ENCODE measurements at places on chromosomes 6 and 20.
A peak's percentile ranks its signal among the peaks of the same experiment; 100 is the strongest.

GRCh38 chr6:32087574-32088486 is 21.3 kb downstream of the TNXB start:
- peak; percentile 81 for DNase-seq

DNA sequence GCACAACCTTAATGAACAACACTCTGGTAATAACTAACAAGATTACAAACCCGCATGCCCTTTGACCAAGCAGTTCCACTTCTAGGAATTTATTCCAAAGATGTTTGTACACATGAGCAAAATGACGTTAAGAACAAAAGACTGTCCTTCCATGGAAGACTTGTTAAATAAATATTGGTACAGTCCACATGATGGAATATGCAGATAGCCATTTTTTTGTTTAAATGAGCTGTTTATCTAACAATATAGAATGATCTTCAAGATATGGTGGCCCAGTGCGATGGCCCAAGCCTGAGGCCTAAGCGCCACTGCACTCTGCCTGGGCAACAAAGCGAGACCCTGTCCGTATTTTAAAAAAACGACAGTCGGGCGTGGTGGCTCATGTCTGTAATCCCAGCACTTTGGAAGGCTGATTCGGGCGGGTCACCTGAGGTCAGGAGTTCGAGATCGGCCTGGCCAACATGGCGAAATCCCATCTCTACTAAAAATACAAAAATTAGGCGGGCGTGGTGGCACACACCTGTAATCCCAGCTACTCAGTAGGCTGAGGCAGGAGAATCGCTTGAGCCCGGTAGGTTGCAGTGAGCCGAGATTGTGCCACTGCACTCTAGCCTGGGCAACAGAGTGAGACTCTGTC is 7.4 kb upstream of the AHCY start:
- DNase-seq, result no peak

- no peak for DNase-seq
These were observed 228.0 kb downstream of the DLL1 start for GRCh38 chr6:170062915-170063241.

DNA sequence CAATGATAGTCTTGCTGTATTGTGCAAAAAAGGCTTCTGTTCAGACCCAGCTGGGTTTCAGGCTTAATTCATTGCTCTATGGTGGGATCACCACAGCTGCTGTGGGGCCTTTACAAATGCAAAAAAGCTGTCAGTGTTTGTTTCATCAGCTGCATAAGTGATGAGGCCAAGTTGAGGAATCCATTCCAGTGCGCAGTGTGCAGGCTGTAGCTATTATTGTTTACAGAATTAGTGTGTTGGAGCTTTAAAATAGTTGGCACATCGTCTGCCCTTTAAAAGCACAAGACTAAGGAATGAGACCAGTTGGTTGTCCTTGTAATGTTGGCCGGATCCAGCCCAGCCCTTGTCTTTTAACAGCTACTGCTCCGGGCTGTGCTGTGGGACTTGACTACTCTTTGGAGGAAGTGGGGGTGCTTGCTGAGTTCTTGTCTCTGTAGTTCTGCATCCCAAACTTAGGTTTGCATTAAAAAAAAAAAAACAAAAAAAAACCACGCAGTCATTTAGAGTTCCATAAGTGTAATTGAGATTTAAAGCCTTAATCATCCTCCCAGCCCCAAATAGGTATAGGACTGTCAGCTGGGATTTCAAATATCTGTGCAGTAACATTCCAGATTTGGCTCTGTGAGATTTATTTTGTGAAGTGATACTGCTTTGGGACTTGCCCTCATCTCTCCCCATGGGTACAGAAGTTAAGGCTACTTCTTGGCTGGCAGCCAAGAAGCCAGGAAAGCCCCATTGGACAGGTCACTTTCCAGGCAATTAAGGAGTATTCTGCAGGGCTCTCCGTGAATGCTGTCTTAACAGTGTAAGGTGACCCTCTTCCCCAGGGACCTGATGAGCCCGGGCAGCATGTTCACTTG is 19.3 kb downstream of the JARID2 start:
- DNase-seq, result no peak

DNA sequence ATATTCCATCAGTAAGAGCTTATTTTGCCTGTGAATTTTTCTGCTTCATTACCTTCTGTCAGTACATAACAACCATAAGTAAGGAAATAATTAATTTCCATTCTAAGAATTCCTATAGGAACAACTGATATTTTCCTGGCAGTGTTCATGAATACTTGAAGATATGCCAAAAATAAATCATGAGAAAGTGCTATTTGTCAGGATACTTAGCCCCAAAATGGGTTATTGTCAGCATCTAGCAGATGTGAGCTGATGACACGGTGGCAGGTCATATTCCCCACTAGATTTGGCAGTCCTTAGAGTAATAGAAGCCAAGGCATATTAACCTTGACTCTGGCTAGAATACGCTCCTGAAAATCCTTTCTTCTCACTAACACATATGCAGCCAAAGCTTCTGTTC is 43.2 kb upstream of the CRISP1 start:
- no peak for DNase-seq

DNA sequence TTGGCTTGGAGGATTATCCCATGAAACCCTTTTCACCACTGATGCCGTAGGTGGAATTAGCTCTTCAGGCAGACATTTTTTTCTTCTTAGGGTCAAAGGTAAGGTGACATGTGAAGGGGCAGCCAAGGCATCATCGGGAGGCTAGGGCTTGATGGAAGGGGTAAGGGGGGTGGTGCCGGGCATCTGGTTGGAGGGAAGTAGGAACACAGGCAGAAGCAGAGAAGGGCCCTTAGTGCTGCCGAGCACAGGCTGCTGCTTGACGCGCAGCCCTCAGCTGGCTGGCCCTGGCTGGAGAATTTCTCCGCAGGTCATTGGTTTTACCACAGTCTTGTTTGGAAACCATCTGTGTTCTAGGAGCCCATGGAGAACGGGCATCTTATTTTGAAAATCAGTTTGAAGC is 54.7 kb downstream of the TRAF3IP2 start:
- DNase-seq, result no peak

GRCh38 chr6:133806382-133807140 is 82.4 kb upstream of the TCF21 start:
- DNase-seq, result no peak

DNA sequence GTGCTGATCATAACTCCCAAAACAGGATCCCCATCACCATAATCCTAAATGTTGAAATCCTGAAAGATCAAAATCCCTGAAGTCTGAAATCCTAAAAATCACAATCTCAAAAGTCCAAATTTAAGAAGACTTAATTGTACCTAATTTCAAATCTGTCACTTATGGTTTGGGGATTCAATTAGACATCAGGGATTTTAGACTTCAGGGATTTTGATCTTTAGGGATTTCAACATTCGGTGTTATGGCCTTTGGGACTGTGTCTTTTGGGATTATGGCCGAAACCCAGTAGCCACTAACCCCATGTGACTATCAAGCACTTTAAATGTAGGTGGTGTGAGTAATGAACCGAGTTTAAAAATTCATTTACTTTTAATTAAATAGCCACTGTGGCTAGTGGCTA is 21.7 kb upstream of the AVP start:
- DNase-seq, result no peak

GRCh38 chr6:25463441-25463840 is 184.3 kb downstream of the CARMIL1 start:
- no peak for DNase-seq

DNA sequence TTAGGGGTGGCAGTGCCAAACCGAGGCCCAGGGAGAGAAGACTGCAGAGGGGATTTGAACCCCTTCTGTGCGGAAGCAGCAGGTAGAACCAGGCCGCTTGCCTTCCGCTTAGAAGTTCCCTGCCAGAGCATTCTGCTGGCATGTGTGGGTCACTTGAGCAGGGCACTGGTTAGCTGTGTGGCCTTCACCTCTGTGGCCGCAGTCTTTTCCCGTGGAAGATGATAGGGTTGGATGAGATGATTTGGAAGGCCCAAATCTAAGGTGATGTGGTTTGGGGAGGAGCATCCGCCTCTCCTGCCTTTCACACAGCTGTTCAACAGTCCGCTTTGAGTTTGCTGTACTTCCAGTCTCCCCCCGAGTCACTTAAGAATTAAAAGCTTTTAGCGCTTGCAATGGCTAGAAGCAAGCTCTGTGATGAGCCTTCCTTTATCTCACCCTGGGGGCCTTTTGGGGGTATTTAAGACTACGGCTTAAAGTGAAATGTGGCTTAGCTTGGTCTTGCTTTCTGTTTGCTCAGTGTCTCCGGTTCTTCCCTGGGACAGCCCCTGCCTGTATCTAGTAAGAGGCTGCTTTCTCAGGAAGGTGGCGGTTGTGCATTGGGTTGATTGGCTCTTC is 743 bp downstream of the CMTR1 start:
- peak; percentile 67 for DNase-seq

- no peak for DNase-seq
These were observed 89.4 kb upstream of the ATXN1 start for GRCh38 chr6:16850681-16851026.

DNA sequence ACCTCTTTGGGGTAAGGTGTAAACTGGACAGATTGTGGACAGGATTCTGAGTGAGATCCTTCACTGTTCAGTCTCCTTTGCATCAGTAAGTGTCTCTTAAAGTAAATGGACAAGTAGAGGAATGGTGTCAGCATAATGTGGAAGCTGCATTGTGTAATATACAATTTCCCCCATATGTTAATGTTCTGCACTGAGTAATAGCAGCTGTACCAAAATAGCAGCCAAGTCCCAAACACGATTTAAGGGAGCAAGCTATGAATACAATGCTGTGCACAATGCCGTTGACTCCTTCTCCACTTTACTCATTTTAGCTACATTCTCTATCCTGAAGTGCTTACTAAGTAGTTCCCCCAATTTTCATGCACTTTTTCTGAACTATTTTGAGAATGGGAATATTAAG is 21.1 kb upstream of the TRIM26 start:
- no peak for DNase-seq

- DNase-seq, result no peak
These were observed 4.6 kb downstream of the ZNF184 start for GRCh38 chr6:27468334-27468733.

- no peak for DNase-seq
These were observed 20.7 kb downstream of the NKX2-4 start for GRCh38 chr20:21376626-21377025.

DNA sequence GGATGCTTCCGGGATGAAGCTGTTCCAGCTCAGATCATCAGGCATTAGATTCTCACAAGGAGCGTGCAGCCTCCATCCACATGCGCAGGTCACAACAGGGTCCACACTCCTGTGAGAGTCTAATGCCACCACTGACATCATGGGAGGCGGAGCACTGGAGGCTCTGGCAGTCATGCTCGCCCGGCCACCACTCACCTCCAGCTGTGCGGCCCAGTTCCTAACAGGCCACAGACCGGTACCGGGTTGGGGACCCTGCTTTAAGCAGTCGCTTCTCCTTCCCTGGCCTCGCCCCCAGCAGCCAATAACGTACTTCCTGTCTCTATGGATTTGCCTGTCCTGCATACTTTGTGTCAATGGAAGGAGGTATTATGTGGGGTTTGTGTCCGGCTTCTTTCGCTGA is 236.8 kb downstream of the TAF4 start:
- no peak for DNase-seq

DNA sequence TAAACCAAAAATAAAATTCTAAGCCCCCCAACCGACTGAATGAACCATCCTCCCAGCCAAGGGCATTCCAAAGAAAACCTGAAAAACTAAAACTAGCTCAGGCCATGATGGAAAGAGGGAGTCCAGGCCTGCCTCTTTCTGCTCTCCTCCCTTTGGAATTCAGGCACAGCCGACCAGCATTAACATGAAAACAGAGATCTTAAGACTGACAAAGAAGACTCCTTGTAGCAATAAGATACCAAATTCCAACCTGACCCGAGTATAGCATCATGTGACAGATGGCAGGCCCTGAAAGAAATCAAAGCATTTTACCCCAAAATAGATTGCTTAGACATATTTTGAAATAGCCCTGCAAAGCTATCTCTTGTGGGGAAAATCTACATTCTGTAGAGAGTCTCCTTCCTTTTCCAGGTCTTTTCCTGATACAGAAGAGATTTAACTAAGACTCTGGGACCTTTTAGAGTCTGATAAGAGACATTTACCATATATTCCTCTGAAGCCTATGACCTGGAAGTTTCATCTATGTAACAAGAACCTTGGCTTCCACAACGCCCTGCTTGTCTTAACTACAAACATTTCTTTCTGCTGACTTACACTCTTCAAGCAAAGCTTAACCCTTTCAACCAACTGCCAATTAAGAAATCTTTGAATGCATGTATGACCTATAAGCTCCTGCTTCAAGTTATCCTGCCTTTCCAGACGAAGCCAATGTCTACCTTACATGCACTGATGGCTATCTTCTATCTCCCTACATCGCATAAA is 22.2 kb upstream of the TXLNB start:
- no peak for DNase-seq

DNA sequence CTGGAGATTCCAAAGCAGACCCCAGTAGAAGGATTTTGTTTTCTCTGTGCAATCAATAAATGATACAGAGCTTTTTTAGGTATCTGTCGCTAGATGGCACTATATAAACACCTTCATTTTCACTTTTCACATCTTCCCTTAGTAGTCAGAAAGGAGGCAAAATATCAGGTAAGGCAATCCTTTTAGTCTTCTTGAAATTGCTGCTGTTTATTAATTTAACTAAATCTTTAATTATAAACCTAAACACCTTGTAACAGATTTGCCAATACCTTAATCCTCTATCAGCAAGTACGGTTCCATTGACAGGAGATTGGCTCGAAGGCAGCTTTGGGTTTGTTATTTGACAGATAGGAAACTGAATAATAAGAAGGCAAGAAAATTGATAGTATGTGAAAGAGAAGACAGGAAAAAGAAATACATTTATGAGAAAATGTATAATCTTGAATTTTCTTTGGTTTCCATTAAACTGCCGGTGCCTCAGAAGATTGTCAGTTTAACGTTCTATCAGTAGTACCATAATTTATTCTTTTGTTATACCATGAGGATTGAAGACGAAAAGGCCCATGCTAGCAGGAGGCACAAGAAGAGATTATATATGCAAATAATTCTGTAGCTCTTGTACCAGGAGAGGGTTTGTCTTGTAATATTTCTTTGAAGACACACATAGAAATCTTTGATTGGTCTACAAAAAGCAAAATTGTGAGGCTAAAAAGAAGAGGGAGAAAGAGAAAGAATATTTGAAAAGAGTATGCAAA is 23.5 kb upstream of the IBTK start:
- DNase-seq, result no peak

DNA sequence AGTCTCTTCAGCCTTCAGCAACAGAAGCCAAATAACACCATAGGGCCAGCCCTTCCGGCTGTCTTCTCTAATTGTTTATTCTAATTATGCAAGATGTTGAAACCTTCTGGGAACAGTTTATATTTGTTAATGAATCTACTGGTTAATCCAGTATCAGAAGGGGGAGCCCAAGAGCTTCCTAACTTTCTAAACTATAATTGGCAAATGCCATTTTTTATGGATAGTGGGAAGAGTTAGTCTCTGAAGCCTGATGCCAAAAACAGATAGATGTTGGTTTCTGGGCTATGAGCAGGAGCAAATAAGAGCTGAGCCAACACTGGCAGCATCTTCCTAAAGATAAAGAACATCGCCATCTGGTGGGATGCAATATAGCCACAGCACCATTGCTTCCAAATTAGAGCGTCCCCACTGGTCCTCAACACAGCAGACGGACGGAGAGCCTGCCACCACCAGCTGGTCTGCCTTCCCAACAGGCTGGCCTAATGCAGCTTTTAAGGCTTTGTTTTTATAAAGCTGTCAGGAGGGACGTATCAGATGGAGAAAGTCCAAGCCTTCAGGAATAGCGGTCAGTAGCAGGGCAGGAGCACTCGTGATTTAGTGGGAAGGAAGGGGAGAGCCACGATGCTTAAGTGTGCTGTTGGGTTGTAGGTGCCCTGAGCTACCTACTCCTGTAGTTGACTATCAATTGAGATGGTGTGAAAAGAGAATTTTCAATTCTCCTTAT is 118.8 kb downstream of the RALGAPA2 start:
- no peak for DNase-seq

Measured in activated T-cell treated with anti-CD3 and anti-CD28 coated beads, Interleukin-2, amount 50 U/mL, for 48 hours (primary cell).